ENCODE measurements at places on chromosomes 4 and X.

GRCh38 chr4:146041139-146042004 lies 102.7 kb upstream of the ZNF827 start:
- no peak for DNase-seq

GRCh38 chr4:159899596-159899995 lies 796.7 kb downstream of the RAPGEF2 start:
- no peak for DNase-seq

- no peak for DNase-seq
Observed at GRCh38 chr4:119540249-119540648, 88.4 kb downstream of the PDE5A start.

DNA sequence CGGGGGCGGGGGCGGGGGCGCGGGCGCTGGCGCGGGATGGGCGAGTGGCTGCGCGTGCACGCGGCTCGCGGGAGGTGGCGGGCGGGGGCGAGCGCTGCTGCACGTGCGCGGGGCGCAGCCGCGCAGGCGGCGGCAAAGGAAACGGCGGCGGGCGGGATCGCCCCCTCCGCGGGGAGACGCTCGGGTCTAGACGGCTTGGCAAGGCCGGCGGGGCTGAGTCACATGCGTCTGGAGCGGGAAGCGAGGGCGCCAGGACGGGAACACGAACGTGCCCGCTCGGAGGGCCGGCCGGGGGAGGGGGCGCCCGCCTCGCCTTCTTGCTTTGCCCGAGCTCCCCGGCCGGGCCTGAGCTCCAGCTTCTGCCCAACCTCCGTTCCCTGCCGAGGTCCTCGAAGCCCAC lies 4.3 kb upstream of the HAUS7 start:
- DNase-seq, result no peak

DNA sequence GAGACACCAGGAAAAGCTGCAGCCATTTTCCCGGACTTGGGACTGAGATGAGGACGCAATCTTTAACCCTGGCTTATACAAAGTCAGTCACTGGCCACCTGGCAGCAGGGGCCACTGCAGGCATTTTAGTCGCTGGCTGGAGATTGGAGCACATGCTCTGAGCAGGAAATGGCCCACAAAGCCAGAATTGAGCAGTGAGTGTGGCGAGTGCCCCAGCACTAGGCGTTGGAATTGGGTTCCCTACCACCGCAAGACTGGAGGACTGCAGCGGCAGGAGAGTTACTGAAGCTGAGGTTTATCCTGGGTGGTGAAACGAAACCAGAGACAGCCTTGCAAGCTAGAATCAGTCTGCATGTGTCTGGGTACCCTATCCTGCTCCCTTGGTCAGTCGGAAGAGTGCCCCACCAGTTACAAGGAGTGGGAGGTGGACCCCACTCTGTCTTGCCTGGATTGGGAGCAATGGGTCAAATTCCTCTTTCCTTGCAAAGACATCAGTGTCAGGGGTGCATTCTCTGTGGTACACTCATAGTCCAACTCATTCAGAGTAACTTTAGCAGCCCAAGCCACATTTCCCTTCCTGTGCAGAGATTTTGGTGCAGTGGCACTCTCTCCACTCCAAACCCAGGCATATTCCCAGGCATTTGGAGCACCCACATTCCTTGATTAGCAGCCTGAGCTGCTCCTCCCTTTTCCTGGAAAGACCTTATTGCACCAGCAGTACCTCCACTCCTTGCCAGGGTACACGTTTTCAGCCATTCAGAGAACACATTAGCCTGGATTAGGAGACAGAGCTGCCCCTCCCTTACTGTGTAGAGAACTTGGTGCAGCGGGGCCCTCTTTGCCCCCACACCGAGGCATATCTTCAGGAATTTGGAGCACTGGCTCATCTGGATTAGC lies 36.7 kb upstream of the PLK4 start:
- DNase-seq, result no peak

DNA sequence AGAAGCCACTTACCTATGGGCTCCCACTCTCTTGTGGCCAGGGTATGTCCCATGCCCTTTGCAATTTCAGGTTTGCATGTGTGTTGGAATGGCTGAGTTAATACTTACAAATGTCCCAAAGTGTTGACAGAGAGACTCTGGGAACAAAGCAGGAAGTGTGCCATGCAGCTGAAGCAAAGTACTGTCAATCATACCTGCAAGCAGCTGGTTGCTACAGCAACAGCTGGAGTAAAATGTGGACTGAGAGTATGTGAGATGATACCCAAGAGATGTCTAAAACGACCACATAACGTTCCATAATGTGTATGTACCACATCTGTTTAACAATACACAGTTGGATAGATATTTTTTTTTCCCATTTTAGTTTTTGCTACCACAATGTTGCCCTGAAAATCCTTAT lies 82.8 kb upstream of the CAMK2D start:
- DNase-seq, result no peak

DNA sequence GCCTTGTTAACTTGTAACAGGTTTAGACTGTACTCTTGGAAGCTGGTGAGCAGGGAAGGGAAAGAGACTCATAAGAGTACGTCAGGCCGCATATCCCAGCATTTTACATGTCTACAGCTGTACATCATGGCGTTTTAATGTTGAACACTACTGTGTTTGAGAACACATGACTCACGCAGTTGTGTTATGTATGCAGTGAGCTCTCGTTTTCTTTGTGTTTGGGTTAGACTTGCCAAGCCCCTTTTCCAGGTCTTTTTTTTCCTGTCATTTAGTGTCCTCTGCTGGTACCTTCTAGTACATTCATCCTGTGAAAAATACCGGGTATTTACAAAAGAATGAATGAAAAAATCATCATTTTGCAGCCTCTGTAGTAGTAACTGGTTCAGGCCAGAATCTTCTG lies 35.3 kb downstream of the SMS start:
- no peak for DNase-seq

DNA sequence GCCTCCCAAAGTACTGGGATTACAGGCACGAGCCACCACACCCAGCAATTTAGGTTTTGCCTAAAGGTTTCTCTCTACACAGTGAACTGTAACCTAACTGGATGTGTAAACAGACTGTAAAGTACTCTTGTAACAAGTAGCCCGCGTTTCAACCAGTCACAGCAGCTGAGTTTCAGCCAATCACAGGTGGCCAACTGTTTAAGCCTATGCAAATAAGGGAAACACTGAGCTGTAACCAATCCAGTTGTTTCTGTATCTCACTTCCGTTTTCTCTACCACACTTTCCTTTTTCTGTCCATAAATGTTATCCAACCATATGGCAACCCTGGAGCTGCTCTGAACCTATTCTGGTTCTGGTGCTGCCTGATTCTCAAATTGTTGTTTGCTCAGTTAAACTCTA lies 59.9 kb downstream of the DIPK2B start:
- no peak for DNase-seq

- no peak for DNase-seq
Observed at GRCh38 chrX:153387345-153387744, 13.8 kb downstream of the PNMA6E start.

- no peak for DNase-seq
Observed at GRCh38 chr4:87516683-87517082, 12.5 kb downstream of the SPARCL1 start.

GRCh38 chr4:175378372-175378771 lies 433.7 kb downstream of the GPM6A start:
- DNase-seq, result no peak

- DNase-seq, result no peak
Observed at GRCh38 chr4:38365748-38366310, 298.2 kb upstream of the KLF3 start.

DNA sequence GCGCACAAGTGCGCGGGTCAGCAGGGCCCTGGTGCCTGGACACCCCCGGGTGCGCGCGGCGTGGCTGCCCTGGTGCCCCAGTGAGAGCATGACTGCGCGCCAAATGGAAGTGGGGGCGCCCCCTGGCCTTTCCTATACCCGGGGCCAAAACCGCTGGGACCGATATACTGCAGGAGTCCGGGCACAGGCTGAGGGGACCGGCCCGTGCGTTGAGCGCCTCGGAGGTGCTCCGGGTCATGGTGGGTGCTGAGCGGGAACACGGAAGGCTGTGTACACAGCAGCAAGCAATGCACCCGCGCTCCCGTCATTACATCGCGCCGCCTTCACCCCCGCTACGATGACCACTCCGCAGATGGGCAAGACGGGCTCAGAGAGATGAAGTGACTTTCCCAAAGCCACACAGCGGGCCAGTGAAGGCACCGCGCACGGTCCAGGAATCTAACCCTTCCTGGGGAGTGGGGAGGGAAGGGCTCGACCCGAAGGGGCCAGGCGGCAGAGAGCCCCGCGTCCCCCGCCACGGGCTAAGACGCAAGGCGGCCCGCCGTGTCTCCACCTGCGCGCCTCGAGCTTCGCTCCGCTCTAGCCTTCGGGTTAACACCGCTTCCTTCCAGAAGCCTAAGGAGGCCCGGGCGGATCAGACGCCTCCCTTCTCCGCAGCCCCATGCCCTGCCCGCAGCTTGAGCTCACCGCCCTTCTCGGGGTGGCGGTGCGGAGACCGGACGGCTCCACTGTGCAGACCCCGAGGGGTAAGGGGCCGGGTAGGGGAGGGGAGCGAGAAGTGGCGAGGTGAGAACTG lies 11.3 kb downstream of the HMX1 start:
- DNase-seq, result no peak

DNA sequence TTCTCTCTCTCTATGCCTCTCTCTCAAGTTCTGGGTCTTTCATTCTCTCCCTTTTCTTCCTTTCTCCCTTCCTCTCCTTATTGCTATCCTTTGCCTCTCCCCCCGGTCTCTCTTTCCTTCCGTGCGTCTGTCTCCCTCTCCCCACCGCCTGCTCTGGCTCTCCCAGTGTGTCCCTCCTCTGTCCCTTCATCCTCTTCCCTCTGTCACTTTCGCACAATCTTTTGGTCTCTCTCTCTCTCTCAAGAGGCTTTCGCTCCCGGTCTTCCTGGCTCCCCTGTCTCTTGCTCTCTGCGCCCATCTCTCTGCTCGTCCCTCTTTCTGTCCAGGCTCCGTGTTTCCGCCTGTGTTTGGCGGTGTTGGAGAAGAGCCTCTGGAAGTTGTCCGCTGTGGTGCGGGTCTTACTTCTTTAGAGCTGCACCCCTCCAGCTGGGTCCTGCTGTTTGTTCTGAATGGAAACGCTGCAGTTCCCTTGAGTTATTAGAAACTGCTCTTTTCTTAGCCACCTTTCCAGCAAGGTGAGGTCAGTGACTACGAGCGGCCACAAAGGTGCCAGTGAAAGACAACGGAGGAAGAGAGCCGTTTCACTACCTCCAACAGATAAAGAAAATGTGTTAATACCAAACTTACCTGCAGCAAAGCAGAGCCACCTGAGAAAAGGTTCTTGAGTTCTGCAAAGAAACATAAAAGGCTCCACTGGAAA lies 1.1 kb downstream of the BMPR1B start:
- DNase-seq, result no peak

DNA sequence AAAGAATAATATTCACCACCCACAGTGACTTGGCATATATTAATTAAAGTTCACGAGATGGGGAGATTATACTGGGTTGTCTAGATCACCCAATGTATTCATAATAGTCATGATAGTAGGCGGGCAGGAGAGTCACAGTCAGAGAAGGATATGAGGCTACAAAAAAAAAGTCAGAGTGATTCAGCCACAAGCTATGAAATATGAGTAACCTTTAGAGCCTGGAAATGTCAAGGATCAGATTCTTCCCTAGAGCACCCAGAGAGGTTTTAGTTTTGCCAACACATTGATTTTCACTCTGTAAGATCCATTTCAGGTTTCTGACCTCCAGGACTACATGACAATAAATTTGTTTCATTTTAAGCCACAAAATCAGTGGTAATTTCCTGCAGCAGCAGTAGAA lies 501.9 kb downstream of the GABRG1 start:
- DNase-seq, result no peak

DNA sequence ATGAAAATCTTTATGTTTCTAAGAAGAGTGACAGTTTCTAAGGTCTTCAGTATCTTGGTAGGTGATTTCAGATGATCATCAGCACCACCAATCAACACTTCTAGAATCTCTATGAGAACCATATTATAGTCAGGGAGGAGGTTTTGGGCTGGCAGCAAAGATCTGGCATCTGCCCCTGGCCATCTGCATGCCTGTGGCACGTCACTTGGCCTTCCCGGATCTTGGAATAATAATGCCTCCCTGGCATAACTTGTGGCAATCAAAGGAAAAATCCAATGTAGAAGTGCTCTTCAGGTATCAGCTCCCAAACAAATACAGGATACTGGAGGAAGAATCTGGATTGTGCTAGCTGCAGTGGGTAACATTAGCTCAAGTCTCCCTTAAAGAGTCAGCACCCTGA lies 57.3 kb downstream of the RASL11B start:
- no peak for DNase-seq

- DNase-seq, result no peak
Observed at GRCh38 chrX:72114807-72115206, 16.9 kb downstream of the RTL5 start.

DNA sequence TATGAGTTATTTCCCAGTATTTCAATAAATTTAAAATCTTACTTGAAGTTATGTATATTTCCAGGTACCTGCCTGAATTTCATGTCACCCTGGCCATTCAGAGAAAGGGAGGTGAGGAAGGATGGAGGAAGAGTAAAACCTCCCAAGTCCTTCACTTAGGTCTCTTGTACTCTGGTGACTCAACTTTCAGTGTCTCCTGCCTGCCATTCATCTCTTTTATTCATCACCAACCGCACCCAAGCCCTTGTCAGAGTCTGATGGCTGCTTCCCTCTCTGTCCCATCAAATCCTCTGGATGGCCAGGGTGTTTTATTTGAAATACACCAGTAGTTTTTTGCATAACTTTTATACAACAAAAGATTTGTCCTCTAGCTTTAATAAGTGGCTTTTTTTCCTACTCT lies 17.8 kb downstream of the TMPRSS11E start:
- no peak for DNase-seq

GRCh38 chr4:181528570-181529184 lies 714.5 kb upstream of the TENM3 start:
- DNase-seq, result no peak

GRCh38 chrX:134484039-134484438 lies 24.1 kb downstream of the HPRT1 start:
- DNase-seq, result no peak

GRCh38 chr4:163048447-163048846 lies 118.2 kb downstream of the NAF1 start:
- no peak for DNase-seq

- DNase-seq, result no peak
Observed at GRCh38 chr4:54440394-54441136, 211.5 kb downstream of the PDGFRA start.

- DNase-seq, result no peak
Observed at GRCh38 chrX:109537324-109537665, 651 bp downstream of the NXT2 start.
